Gastrocnemius medialis (tissue), 4 donors: ENCODE measurements at places on chromosomes 16 and 17. TPM values are rescaled to one million over a fixed set of nuclear protein-coding genes. Genes with fewer than 3 reads are reported as not detected.

DNA sequence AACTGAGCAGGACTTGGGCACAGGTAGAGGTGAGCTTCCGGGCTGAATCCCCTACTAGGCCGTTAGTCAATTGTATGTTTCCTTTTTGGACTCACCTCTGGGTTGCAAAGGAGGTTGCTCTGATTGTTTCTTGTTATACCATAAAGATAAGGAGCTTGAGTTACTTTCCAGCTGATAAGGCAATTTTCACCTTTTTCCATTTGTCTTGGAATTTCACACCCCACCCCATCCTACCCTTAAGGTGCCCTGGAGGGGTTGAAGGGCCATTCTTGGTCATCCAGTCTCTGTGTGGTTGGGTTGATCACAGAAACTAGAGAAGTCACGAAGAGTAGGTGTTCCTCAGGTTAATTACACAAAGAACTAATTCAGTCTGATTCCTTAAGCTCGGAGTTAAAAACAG is 162.2 kb downstream of the CDH13 start:
- no peak overlapping the region for H3K27ac ChIP-seq
- H3K27me3 ChIP-seq: no peaks in the 10 kb centered on the region
- no peak for DNase-seq
- H3K36me3 ChIP-seq: no peaks in the 10 kb centered on the region

GRCh38 chr16:10865991-10866966 is 10.7 kb upstream of the CIITA start:
- H3K4me1 ChIP-seq: peaks cover 5% of the 10 kb centered on the region
- no peak overlapping the region for H3K27ac ChIP-seq
- no peaks in the 10 kb centered on the region for H3K36me3 ChIP-seq
- no peak for DNase-seq
- no peaks in the 10 kb centered on the region for H3K27me3 ChIP-seq
- H3K4me3 ChIP-seq: no peak overlapping the region

- DNase-seq: no peak
- H3K27me3 ChIP-seq: peaks cover 39% of the 10 kb centered on the region
- peaks cover 14% of the 10 kb centered on the region for H3K4me1 ChIP-seq
- H3K27ac ChIP-seq: no peak overlapping the region
- no peak overlapping the region for H3K4me3 ChIP-seq
These were observed 20.2 kb downstream of the CBX4 start for GRCh38 chr17:79819085-79819484.

GRCh38 chr16:17168181-17168580 is 302.6 kb downstream of the XYLT1 start:
- DNase-seq: no peak
- no peak overlapping the region for H3K4me3 ChIP-seq
- no peaks in the 10 kb centered on the region for H3K27me3 ChIP-seq
- no peaks in the 10 kb centered on the region for H3K4me1 ChIP-seq
- no peaks in the 10 kb centered on the region for H3K36me3 ChIP-seq

Gene HYDIN
- total RNA-seq: not detected

DNA sequence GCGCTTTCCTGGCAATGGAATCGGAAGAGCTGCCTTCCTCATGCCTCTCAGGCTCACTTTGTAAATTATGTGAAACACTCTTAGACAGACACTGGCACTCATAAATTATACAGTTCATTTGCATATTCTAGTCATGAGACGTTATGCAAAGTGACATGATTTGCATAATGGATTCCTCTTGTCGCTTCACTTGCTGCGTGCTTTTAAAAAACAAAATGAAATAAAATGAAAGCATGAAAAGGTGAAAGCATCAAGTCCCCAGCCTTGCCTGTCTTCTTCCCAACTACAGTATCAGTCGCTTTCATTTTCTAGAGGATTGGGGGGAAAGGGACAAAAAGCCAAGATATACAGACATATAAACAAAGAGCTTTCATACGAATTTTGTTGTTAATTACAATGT is 252.8 kb upstream of the PMFBP1 start:
- H3K36me3 ChIP-seq: no peaks in the 10 kb centered on the region
- no peaks in the 10 kb centered on the region for H3K4me1 ChIP-seq
- no peak overlapping the region for H3K4me3 ChIP-seq
- H3K27me3 ChIP-seq: no peaks in the 10 kb centered on the region
- no peak for DNase-seq
- no peak overlapping the region for H3K27ac ChIP-seq

Gene BAHCC1
- total RNA-seq: 2.5 TPM

DNA sequence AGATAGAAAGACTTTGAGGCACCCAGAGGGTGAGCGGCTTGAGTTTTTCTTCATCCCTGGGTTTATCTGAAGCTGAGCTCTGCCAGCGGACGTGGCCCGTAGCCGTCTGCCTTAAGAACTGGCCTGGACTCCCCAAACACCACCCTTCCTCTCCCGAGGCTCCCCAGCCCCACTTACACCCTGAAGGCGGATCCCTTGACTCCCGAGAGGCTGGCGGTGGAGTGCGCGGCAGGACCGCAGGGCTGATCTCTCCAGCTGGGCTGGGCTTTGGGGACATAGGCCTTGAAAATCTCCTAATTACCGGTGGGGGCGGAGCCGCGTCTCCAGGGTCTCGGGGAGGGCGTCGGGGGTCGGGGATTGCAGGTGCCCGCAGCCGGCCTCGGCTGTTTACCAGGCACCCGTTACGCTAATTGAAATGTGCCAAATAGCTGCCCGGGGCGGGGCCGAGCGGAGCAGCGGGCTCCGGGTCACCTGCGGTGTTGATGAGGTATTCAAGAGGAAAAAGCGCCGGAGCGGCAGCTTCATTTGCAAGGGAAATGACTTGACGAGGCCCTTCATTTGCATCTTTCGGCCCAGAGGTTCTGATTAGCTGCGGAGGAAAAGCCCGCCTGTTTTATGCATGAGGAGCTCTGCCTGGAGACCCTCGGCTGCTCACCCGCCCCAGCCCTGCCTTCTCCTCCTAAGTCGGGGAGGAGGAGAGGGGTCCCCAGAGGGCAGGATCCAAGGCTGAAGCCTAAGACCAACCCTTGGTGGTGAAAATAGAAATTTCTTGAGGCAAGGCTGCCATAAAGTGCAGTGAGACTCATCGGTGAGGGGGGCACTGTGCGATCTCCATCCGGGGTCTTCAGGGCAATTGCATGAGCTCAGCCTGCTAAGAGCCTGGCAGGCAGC is 100.7 kb downstream of the MGAT5B start:
- H3K4me3 ChIP-seq: no peak overlapping the region
- H3K27ac ChIP-seq: no peak overlapping the region
- peaks cover 37% of the 10 kb centered on the region for H3K27me3 ChIP-seq
- DNase-seq: no peak

- no peaks in the 10 kb centered on the region for H3K36me3 ChIP-seq
- H3K27ac ChIP-seq: peak overlapping the region; percentile 45
- H3K27me3 ChIP-seq: no peaks in the 10 kb centered on the region
- H3K4me3 ChIP-seq: no peak overlapping the region
- DNase-seq: no peak
These were observed 44.0 kb downstream of the ANKRD11 start for GRCh38 chr16:89446136-89446974.

Gene ABCA9
- 10.0 TPM for total RNA-seq

Gene HOXB13
- total RNA-seq: not detected

- H3K27ac ChIP-seq: no peak overlapping the region
- no peak for DNase-seq
- H3K4me3 ChIP-seq: no peak overlapping the region
These were observed 61.3 kb downstream of the CNTNAP4 start for GRCh38 chr16:76338472-76338871.

DNA sequence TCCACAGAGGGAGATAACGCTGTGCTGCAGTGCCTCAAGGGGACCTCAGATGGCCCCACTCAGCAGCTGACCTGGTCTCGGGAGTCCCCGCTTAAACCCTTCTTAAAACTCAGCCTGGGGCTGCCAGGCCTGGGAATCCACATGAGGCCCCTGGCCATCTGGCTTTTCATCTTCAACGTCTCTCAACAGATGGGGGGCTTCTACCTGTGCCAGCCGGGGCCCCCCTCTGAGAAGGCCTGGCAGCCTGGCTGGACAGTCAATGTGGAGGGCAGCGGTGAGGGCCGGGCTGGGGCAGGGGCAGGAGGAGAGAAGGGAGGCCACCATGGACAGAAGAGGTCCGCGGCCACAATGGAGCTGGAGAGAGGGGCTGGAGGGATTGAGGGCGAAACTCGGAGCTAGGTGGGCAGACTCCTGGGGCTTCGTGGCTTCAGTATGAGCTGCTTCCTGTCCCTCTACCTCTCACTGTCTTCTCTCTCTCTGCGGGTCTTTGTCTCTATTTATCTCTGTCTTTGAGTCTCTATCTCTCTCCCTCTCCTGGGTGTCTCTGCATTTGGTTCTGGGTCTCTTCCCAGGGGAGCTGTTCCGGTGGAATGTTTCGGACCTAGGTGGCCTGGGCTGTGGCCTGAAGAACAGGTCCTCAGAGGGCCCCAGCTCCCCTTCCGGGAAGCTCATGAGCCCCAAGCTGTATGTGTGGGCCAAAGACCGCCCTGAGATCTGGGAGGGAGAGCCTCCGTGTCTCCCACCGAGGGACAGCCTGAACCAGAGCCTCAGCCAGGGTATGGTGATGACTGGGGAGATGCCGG is 769 bp downstream of the CD19 start:
- DNase-seq: no peak
- H3K4me1 ChIP-seq: no peaks in the 10 kb centered on the region
- H3K27me3 ChIP-seq: no peaks in the 10 kb centered on the region

DNA sequence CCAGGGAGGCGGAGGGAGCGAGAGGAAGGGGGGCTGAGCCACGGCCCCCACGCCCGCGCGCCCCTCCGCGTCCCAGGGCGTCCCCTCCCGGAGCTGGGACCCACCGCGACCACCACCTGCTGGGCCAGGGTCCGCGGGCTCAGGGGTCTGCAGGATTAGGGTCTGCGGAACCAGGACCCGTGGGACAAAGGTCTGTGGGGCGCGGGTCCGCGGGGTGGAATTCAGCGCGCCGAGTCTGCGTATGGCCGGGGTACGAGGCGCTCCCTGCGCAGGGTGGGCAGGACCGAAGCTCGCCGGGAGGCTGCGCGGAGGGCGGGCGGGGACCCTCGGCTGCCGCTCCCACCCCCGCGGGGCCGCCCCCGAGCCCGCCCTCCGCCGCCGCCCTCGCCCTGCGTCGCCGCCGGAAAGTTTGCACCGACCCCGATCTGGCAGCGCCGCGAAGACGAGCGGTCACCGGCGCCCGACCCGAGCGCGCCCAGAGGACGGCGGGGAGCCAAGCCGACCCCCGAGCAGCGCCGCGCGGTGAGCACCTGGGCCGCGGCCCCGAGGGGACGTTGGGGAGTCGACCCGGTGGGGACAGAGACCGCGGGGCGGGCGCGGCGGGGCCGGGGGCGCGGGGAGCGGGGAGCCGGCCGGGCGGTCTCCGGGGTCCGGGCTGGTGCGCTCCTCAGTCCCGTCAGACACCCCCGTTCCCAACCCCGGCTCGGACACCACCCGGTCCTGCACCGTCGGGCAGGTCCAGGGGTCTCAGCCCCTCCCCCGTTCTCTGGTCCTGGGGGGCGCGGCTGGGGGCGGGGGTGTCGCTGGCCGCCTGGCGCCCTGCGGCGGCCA is at the start of gene GCGR:
GCGR (plus strand) TSS at position 423 of the 831 bp plus-strand sequence. CDS start 4,869 bp downstream, outside the sequence.
- no peaks in the 10 kb centered on the region for H3K4me1 ChIP-seq
- H3K4me3 ChIP-seq: peak within 1 kb of the TSS; percentile 32
- peaks cover 53% of the 10 kb centered on the region for H3K27me3 ChIP-seq
- no peaks in the 10 kb centered on the region for H3K36me3 ChIP-seq
- no peak within 1 kb of the TSS for H3K27ac ChIP-seq

GRCh38 chr17:29518359-29518758 is 48.5 kb downstream of the ABHD15 start:
- DNase-seq: no peak
- H3K4me3 ChIP-seq: no peak overlapping the region
- no peaks in the 10 kb centered on the region for H3K4me1 ChIP-seq
- H3K36me3 ChIP-seq: peaks cover 4% of the 10 kb centered on the region

Gene ACAP1
- 2.5 TPM for total RNA-seq

Gene GRIN2A
- 0.13 TPM for total RNA-seq

Gene NAE1
- 38.1 TPM for total RNA-seq

- H3K36me3 ChIP-seq: no peaks in the 10 kb centered on the region
- peak overlapping the region; percentile 94 for H3K27ac ChIP-seq
- H3K27me3 ChIP-seq: no peaks in the 10 kb centered on the region
- DNase-seq: no peak
These were observed 12.1 kb downstream of the CUEDC1 start for GRCh38 chr17:57943140-57943539.

- no peaks in the 10 kb centered on the region for H3K36me3 ChIP-seq
- no peak overlapping the region for H3K4me3 ChIP-seq
- no peak overlapping the region for H3K27ac ChIP-seq
These were observed 10.5 kb downstream of the FAM83G start for GRCh38 chr17:18993905-18994526.

DNA sequence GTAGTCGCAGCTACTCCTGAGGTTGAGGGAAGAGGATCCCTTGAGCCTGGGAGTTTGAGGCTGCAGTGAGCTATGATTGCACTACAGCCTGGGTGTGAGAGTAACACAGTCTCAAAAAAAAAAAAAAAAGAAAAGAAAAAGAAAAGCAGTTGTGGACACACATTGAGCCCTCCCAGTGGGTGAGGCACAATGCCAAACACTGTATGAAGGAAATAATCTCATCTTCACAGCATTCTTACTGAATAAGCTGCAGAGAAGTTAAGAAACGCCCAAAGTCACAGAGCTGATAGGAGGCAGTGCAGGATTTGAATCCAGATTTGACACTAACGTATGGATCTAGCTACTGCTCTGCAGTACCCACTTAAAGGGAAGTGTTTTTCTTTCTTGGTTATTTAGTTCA is 5.9 kb upstream of the LYZL6 start:
- no peaks in the 10 kb centered on the region for H3K4me1 ChIP-seq
- H3K27me3 ChIP-seq: no peaks in the 10 kb centered on the region
- H3K36me3 ChIP-seq: no peaks in the 10 kb centered on the region
- no peak overlapping the region for H3K27ac ChIP-seq
- no peak overlapping the region for H3K4me3 ChIP-seq

GRCh38 chr17:40363111-40363827 is 1.3 kb downstream of the GJD3 start:
- H3K4me1 ChIP-seq: peaks cover 6% of the 10 kb centered on the region
- no peaks in the 10 kb centered on the region for H3K36me3 ChIP-seq
- H3K27me3 ChIP-seq: no peaks in the 10 kb centered on the region
- no peak overlapping the region for H3K27ac ChIP-seq

Gene SLC47A2
- not detected for total RNA-seq

Gene TMEM219
- total RNA-seq: 120 TPM

Gene CPHXL2
- total RNA-seq: not detected

- peaks cover 25% of the 10 kb centered on the region for H3K4me1 ChIP-seq
- H3K4me3 ChIP-seq: no peak overlapping the region
- no peaks in the 10 kb centered on the region for H3K27me3 ChIP-seq
- no peaks in the 10 kb centered on the region for H3K36me3 ChIP-seq
- DNase-seq: no peak
- no peak overlapping the region for H3K27ac ChIP-seq
These were observed 49.3 kb downstream of the TRAF4 start for GRCh38 chr17:28792877-28793661.

DNA sequence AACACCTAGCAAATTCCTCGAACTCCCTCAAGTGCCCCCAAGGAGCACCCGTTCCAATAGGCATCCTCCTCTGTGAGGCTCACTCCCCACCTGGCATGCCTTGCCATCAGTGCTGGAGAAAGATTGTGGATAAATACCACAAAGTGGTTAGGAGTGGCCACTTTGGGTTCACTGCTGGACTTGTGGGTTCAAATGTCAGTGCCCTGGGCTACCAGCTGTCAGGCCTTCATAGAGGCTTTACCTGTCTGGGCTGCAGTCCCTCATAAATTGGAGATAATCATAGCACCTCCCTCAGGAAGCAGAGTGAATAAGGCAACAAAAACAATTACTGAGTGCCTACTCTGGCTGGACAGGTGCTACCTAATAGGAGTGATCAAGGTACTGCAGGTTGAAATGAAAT is 1.5 kb upstream of the SYT17 start:
- no peaks in the 10 kb centered on the region for H3K36me3 ChIP-seq
- DNase-seq: no peak
- H3K4me1 ChIP-seq: no peaks in the 10 kb centered on the region
- no peak overlapping the region for H3K4me3 ChIP-seq
- H3K27ac ChIP-seq: no peak overlapping the region
- H3K27me3 ChIP-seq: peaks cover 12% of the 10 kb centered on the region

Gene CHRNE
- total RNA-seq: 1.9 TPM
